Stimulated activated CD4-positive, alpha-beta T cell treated with anti-CD3 and anti-CD28 coated beads, Interleukin-15, amount 100 ng/mL, for 1 hour (primary cell): ENCODE measurements at places on chromosomes 12 and 14.

GRCh38 chr12:20028033-20028432 is 340.3 kb upstream of the PDE3A start:
- no peak for DNase-seq

GRCh38 chr12:9079883-9080675 is 35.6 kb downstream of the A2M start:
- no peak for DNase-seq

DNA sequence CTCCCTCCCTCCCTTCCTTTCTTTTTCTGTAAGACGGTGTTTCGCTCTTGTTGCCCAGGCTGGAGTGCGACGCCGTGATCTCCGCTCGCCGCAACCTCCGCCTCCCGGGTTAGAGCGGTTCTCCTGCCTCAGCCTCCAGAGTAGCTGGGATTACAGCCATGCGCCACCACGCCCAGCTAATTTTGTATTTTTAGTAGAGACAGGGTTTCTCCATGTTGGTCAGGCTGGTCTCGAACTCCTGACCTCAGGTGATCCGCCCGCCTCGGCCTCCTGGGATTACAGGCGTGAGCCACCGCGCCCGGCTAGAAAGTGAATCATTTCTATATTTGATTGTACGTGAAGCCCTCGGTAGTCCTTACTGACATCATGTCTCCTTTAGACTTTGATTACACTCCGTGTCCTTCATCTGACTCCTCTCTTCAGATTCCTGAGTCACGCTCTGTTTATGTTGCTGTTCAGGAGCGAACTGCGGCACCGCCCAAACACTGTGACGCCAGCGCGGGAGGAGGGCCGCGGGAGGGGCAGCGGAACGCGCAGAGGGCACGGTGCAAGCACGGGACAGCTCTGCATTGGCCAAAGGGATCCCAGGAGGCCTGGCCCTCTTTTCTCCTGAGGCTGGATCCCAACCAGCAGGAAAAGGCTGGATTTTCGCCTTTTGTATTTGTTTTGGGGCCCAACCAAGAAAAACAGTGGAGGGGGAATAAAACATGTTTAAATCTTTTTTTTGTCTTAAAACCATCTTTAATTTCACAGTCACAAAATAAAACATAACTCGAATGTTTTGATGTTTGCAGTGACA is 538 bp upstream of the GABARAPL1 start:
- peak; percentile 78 for DNase-seq

DNA sequence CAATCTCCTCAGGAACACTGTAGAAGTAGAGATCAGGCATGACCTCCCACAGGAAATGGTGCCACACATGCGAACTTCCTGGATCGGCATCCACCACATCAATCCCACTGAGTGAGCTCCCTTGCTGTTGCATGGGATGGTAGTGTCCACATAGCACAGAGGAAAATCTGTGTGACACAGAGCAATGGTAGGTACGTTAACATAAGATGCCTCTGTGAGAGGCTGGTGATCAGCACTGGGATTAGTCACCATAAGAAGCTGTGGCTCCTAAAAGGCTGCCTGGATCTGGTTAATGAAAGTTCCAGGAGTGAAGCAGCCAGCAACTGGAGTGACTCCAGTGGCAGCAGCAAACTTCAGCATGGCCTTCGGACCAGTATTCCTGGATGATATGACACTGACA is 21.8 kb downstream of the WDHD1 start:
- no peak for DNase-seq

DNA sequence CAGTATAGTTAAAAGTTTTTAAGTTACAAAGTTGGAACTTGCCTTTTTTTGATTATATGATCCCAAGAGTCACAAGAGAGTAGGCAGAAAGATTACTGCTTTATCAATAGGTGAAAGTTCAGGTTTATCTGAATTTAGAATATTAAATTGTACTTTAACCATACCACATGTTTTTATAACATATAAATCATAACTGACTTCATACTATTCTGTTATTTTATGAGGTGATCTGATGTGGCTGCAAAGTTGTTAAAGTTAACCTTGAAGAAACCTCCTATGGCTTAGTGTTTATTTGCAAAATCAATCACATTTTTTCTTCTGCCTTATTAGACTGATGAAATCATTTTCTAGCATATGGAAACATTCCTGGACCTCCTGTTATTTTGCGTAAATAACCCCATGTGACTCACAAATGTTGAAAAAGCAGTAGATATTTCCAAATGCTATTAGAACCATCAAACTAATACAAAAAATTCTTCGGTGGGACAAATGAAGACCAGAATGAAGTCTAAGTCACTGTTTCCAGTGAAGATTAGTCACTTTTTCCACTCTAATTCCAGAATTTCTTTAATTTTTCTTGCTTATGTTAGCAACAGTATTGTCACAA is 132.1 kb downstream of the RAD51B start:
- no peak for DNase-seq

- no peak for DNase-seq
These were observed 429.1 kb upstream of the CCDC196 start for GRCh38 chr14:66056926-66057552.

DNA sequence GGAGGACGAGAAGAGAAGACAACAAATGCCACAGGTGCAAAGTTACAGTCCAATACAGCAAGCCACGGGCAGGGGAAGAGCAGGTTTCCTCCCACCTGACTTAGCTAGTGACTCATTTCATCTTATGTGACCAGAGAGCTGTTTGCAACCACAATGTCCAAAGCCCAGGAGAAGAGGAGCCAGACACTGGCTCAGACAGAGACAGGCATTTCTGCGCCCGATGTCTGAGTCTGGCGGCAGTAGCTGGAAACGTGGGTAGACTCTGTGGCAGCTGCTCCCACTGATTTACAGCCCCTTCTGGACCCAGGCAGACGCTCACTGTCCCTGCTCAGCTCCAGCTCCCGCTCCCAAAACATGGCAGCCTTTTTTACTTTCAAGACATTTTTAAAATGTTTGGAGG is 60.0 kb downstream of the CHGA start:
- DNase-seq = no peak

DNA sequence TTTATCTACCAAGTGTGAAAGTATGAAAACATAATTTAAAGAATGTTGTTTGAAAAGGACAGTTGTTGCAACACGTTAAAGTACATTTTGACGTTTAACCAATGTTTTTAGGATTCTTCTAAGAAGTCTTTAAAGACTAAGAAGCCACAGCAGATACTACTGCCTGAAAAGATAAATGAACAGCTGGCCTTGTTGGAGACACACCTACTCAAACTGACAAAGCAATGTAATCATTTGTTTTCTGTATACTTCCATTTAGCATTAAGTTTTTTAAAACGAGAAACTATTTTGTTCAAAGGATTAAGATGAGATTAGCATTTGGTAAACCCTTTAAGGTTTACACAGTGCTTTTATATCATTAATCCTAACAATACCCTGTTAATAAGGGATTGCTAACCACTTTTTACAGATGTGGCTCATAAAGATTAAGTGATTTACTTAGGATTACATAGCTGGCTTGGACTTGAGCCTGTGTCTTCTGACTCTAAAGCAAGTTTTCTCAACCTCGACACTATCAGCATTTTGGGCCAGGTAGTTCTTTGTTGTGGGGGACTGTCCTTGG is 134.4 kb downstream of the CFAP54 start:
- DNase-seq = no peak

DNA sequence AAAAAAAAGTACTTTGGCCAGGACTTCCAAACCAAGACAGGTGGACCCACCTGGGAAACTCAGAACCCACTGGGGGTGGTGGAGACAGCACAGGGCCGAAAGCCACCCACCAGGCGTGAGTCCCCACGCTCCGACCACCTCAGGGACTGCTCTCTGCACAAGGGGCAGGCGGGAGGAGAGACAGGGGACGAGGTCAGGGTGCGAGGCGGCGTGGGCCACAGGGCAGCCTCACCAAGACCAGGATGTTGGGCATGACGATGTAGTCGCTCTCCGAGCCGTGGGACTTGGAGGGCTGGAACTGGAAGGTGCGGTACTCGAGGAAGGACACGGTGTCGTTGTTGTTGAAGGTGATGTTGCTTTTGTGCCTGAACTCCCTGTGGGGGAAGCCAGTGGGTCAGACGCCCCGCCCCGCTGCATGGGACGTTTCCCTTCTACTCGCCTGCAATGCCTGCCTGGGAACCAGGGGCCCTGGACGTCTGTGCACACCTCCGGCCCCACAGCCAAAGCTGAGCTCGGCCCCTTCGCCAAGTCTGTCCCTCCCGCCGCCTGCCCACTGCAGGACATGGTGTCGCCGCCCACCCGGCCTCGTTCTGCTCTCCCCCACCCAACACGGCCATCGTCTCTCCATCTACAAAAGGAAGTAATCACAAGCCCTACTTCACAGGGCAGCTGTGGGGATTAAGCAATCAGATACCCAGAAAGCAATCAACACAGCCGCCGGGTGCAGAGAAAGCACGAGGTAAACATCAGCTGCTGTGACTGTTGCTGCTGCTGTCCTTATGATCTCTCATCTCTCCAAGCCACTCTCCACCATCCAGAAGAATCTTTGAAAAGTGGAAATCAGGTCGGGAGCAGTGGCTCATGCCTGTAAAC is 48.7 kb downstream of the SCARB1 start:
- no peak for DNase-seq

DNA sequence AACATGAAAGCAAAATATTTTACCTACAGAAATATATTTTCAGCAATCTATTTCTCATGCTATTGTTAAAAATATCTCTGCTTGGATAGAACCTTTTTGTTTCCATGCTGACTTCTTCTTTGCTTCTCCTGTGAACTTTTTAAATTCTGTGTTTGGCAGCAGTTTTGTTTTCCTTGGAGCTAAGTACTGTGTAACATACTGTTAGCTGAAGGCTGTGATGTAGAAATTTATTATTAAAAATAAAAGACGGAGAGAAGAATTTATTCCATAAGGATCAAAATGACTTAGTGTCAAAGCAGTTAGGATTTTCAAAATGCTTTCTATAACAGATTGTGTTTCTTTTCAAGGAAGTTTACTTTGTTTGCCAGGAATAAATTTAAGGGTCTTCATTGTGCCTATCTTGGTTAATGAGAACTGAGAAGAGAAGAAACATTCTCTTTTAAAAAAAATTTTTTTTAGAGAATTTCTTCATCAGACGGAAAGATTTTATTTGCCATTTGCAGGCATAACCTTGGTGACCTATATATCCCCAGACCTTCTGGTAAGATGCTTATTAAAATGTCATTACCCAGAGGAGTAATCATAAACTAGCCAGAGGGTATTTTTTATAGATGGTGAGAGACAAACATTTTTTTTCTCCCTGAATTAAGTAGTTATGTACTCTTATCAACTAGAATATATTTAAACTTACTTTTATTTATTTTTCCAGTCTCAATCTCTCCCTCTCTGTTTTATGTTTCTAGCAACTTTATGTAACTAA is 147.1 kb upstream of the SLCO1C1 start:
- DNase-seq = no peak

DNA sequence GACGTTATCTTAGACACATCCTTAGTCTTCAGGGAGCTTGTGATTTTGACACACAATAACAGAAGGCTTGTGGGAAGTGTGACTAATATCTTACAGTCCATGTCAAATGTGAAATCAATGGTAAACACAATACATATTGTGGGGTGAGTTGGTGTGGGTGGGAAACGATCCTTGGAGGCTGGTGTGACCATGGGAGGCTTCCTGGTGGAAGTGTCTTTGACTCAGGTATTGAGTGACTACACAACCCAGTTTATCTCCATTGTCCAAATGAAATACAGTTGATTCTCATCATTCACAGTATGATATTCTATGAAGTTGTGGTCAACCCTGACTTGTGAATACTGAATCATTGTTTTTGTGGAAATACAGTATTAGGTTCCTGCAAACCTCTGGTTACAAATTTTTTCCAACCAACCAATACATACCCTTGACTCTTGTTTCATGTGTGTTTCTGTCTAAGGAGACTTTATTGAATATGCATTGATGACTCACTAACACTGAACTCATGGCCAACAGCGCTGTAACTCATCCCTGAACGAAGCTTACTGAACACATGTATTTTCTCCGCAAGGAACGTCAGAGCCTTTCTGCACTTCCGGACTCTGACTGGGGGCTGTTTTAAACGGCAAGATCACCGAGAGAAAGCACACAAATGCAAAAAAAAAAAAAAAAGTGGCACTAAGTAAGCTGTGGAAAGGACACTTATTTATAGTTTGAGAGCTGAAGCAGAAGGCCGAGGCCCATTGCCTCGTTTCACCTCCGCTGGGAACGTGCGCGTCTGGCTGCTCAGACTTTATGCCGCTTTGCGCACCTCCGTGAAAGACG is 59.0 kb downstream of the CLMN start:
- DNase-seq = no peak

DNA sequence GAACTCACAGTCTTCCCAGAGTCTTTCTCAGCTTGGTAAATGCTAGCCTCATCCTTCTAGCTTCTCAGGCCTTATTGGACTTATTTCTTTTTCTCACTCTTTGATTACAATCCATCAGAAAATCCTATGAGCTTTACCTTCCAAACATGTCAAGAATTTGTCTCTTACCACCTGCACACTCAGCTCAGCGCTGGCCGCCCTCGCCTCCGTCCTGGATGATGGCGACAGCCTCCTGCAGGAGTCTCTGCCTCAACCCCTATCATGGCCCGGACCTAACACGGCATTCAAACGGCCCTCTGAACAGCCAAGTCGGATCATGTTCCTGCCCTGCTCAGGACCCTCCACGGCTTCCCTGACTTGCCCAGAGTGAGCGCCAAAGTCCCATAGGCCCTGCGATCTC is 333.1 kb upstream of the FKBP4 start:
- no peak for DNase-seq

DNA sequence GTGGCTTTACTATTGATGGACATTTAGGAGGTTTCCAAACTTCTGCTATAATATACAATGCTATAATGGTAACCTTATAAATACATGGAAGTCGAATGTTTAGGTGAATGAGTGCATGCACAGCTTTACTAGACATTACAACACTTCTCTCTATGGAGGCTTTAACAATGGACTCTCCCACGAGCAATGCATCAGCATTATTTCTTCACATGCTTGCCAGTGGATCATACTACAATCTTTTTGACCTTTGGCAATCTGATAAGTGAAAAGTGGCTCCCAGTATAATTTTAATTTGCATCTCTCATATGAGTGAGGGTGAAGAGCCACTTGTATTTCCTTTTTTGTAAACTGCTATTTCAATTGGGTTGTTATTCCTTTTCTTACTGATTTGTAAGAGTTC is 18.2 kb downstream of the RDH12 start:
- no peak for DNase-seq

- peak; percentile 9 for DNase-seq
These were observed 118.4 kb upstream of the EVL start for GRCh38 chr14:99946652-99947489.
